Placental pericyte (primary cell): ENCODE measurements at places on chromosomes 2 and 18. TPM values are rescaled to one million over a fixed set of nuclear protein-coding genes. Genes with fewer than 3 reads are reported as not detected.

The CHAC2 gene
- 0.44 and 7.4 TPM in 2 replicates for total RNA-seq

The COL4A3 gene
- total RNA-seq = under 0.01 TPM in 1 of 2 replicates, not detected in the other

The ARL5A gene
- total RNA-seq = 54.1 and 63.3 TPM in 2 replicates

The TMEFF2 gene
- under 0.01 TPM in 1 of 2 replicates, not detected in the other for total RNA-seq

The POU3F3 gene
- total RNA-seq = not detected in 2 replicates

The RAB31 gene
- total RNA-seq = 79.9 and 106 TPM in 2 replicates

The PCARE gene
- total RNA-seq = not detected in 2 replicates

The IL1F10 gene
- not detected in 2 replicates for total RNA-seq

The RESP18 gene
- total RNA-seq = not detected in 2 replicates

The SERPINB11 gene
- total RNA-seq = not detected in 2 replicates

The INPP1 gene
- total RNA-seq = 11.0 and 12.5 TPM in 2 replicates

The POTEC gene
- under 0.01 TPM in 1 of 2 replicates, not detected in the other for total RNA-seq
